CD4-positive, alpha-beta T cell treated with Interferon gamma for 1 hour (primary cell): ENCODE measurements at places on chromosomes 12 and 14.

DNA sequence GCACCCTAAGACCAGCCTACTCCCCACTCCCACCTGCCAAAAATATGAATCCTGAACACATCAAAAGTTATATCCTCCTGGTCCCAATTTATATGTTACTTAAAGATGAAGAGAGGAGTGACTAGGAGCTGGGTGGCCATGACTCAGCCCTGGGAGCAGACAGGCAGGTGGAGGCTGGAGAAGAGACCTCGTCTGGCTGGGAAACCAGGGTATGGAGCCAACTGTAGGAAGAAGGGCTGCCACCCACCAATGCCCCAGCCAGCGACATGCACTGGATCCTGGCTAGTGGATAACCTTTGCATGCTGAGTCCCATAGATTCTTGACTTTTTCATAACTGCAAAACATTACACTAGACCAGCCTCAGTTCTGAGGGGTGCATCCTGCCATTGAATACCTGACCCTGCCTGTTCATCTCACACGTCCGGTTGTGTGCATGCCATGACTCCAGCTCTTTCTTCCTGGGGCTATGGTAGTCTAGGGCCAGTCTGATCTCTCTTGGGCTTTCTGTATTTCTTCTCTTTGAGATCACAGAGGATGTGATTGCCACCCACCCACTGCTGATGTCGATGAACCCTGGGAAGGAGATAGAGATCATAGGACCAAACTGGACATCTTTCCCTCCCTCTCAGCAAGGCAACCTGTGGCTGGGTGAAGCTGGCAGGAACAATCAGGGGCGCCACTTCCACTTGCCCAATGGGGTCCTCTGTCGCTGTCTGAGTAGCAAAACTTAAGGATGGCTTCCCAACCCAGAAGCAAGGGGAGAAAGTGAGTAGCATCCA is 69.6 kb upstream of the DDX11 start:
- DNase-seq = no peak

- no peak for DNase-seq
These were observed 164.9 kb downstream of the ETV6 start for GRCh38 chr12:11814374-11814773.

GRCh38 chr12:95473231-95473883 is 595 bp upstream of the METAP2 start:
- no peak for DNase-seq

DNA sequence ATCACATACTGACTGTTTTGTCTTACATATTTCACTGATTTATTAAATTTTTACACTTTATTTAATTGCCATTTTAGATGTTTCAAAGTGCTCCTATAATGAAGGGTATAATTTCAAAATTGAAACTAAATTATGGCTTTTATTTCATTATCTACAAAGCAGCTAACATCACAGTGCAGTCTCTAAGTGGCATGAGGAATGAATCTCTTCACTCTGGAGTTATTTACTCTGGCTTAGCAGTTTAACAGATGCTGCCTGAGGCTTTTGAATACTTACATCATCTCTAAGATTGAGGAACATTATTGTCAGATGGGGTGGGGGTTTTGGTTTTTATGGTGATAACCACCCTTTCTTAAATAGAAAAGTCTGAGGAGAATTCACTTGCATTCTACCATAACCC is 386.4 kb downstream of the TRHDE start:
- no peak for DNase-seq

DNA sequence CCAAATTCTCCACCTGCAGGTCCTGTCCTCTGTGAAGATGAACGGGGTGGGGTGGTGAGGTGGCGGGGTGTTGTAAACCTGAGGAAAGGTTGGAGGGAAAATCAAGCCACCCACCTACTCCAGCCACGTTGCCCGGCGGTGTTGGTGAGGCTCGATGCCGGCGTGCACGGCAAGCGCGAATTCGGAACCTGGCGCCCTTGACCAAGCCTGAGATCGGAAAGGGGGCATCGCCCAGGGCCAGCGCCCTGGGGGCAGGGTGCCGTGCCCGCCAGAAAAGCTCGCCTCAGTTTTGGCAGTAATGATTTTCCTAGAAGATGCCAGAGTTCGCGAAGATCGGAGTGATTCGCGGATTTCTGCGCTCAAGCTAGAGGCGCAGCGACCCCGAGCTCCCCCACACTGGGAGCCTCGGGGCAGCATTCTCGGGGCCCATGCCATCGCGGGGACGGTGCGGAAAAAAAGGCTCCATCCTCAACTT is 817 bp downstream of the STXBP6 start:
- DNase-seq = no peak
